ENCODE measurements at places on chromosomes 3 and 15. TPM values are rescaled to one million over a fixed set of nuclear protein-coding genes. Genes with fewer than 3 reads are reported as not detected.

The KLF15 gene
- 0.14 TPM for total RNA-seq

The SYNM gene
- 0.55 TPM for total RNA-seq

The C3orf80 gene
- 0.25 TPM for total RNA-seq

The GXYLT2 gene
- 0.05 TPM for total RNA-seq

The WDR93 gene
- total RNA-seq: not detected

The HIGD2B gene
- total RNA-seq: 0.16 TPM

The ACSBG1 gene
- 0.64 TPM for total RNA-seq

GRCh38 chr3:141115789-141116541 lies 64.8 kb downstream of the SPSB4 start:
- H3K4me3 ChIP-seq: no peak overlapping the region
- peaks cover 20% of the 10 kb centered on the region for H3K27me3 ChIP-seq
- no peak overlapping the region for H3K27ac ChIP-seq

DNA sequence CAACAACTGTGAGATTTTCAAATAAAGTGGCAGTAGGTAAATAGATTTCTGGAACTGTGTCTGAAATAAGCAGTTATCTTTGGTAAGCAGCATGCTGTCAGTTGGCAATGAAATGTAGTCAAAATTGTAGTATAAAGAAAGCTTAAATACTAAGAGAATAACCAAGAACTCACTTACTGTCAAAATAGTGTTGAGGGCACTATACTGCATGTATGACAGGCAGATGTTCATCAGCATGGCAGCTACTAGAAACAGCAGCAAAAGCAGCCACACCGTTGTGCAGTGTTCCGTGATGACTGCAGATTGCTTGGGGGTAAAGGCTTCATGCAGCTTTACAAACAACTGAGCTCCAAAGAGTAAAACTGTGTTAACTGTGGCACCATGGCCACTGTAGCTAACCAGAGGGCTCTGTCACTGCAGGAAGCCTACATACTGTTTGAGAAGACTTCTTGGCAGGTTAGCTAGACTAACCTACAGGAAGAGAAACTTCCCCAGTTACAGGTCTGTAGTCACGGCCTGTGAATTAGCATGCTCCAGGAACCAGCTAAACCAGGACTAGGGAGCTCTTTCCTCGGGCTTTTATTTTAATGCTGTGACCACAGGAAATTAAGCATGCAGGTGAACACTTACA lies 459.7 kb downstream of the TBL1XR1 start:
- no peak for DNase-seq
- no peak overlapping the region for H3K27ac ChIP-seq
- H3K4me1 ChIP-seq: no peaks in the 10 kb centered on the region
- H3K36me3 ChIP-seq: no peaks in the 10 kb centered on the region

GRCh38 chr3:81485444-81485865 lies 276.0 kb downstream of the GBE1 start:
- DNase-seq: no peak
- H3K27ac ChIP-seq: no peak overlapping the region
- H3K4me1 ChIP-seq: no peaks in the 10 kb centered on the region
- no peaks in the 10 kb centered on the region for H3K36me3 ChIP-seq
- no peak overlapping the region for H3K4me3 ChIP-seq
- no peaks in the 10 kb centered on the region for H3K27me3 ChIP-seq

GRCh38 chr15:35397027-35397426 lies 148.9 kb downstream of the DPH6 start:
- H3K36me3 ChIP-seq: no peaks in the 10 kb centered on the region
- no peak for DNase-seq
- no peak overlapping the region for H3K4me3 ChIP-seq
- H3K27ac ChIP-seq: no peak overlapping the region

DNA sequence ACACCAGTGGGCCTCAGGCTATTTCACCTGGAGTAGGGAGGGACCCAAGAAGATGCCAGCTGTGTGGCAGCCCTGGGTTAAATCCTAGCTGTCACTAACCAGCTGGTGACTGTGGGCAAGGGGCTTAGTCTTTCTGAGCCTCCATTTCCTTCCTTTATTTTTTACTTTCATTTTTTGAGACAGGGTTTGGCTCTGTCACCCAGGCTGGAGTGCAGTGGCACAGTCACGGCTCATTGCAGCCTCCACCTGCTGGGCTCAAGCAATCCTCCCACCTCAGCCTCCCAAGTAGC lies 108.0 kb upstream of the SMAD3 start:
- DNase-seq: no peak
- no peaks in the 10 kb centered on the region for H3K36me3 ChIP-seq
- H3K27ac ChIP-seq: no peak overlapping the region
- peaks cover 8% of the 10 kb centered on the region for H3K4me1 ChIP-seq

- no peak for DNase-seq
- H3K4me1 ChIP-seq: peaks cover 3% of the 10 kb centered on the region
- no peak overlapping the region for H3K27ac ChIP-seq
- no peaks in the 10 kb centered on the region for H3K27me3 ChIP-seq
- H3K4me3 ChIP-seq: no peak overlapping the region
- H3K36me3 ChIP-seq: no peaks in the 10 kb centered on the region
Measured at GRCh38 chr15:73934281-73934680, 8.0 kb downstream of the LOXL1 start.

- DNase-seq: no peak
- no peak overlapping the region for H3K27ac ChIP-seq
- no peaks in the 10 kb centered on the region for H3K36me3 ChIP-seq
Measured at GRCh38 chr3:127790882-127791183, 31.5 kb downstream of the MGLL start.

DNA sequence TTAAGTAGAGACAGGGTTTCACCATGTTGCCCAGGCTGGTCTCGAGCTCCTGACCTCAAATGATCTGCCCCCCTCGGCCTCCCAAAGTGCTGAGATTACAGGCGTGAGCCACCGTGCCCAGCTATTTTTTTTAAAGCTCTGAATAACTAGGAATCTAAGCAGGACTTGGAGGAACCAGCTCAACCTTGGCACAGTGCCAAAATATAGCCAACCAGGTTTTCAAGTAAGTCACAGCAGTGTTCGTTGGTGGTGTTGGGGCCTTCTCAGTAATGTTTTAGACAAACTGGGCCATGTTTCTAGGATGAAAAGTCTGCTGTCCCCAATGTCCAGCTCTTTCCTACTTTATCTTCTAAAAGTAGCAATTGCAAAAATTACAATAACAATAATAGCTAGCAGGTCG lies 6.4 kb upstream of the ADAM10 start:
- no peak overlapping the region for H3K27ac ChIP-seq
- no peak overlapping the region for H3K4me3 ChIP-seq
- DNase-seq: no peak
- H3K4me1 ChIP-seq: peaks cover 16% of the 10 kb centered on the region
- H3K27me3 ChIP-seq: no peaks in the 10 kb centered on the region

- DNase-seq: no peak
- no peaks in the 10 kb centered on the region for H3K36me3 ChIP-seq
- H3K27ac ChIP-seq: no peak overlapping the region
- peaks cover 14% of the 10 kb centered on the region for H3K27me3 ChIP-seq
- H3K4me1 ChIP-seq: no peaks in the 10 kb centered on the region
Measured at GRCh38 chr15:83960192-83960829, 275.3 kb upstream of the GOLGA6L4 start.

DNA sequence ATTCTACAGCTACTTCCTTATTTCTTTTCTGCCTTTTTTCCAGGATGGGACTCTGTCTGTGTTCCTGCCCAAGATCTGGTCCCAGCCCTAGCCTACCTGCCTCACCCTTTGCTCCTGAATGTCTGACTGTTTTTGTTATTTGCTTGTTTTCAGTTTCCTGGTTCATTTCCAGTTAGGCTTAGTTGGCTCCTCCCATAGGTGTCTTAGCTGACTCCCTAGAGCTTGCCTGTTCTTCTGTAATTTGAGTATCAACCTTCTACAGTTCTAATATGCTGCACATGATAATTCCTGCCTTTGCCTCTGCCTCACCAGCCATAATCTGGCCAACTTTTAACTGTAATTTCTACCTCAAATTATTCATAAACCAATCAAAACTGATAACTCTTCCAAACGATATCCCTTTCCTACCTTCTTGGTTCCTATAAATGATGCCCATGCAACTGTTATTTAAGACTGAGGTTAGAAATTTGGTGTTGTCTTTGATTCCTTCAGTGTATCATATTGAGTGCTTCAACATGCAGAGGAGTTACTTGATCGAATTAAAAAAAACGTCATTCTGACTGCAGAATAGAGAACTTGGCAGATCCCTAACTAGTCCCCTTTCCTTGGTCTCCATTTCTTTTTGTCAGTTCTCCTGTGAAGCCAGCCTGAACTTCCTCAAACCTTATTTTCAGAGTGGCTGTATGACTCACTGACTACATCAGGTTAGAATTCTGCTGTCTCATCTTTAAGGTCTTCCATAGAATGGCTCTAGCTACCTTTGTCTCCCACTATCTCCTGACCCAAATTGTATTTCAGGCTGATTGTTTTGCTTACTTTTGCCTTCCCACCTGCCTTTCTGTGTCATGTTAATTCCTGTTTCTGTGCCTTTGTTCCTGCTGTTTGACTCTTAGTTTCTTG lies 8.4 kb downstream of the GOLM2 start:
- H3K27me3 ChIP-seq: no peaks in the 10 kb centered on the region
- no peak overlapping the region for H3K4me3 ChIP-seq
- no peak for DNase-seq

DNA sequence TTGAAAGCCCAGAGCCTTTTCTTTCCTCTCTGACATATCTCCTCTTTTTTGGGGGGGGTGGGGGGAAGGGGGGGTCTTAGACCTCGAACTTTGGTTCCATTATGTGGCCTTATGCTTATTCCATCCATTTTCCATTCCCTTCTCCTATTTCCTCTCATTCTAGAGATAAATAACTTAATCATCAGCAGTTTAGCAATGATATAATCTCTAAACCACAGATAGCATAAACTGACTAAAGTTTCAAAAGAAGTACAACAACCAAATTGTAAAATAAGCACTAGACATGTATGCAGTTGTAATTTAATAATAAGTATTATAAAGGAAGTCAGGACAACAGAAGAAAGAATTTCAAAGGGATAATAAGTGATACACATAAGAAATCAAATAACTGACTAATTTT lies 64.5 kb downstream of the AQR start:
- DNase-seq: no peak
- no peak overlapping the region for H3K4me3 ChIP-seq
- H3K36me3 ChIP-seq: peaks cover 53% of the 10 kb centered on the region
- H3K4me1 ChIP-seq: no peaks in the 10 kb centered on the region

- H3K27ac ChIP-seq: no peak overlapping the region
- H3K4me1 ChIP-seq: no peaks in the 10 kb centered on the region
- H3K27me3 ChIP-seq: no peaks in the 10 kb centered on the region
- H3K36me3 ChIP-seq: peaks cover under 1% of the 10 kb centered on the region
- no peak overlapping the region for H3K4me3 ChIP-seq
Measured at GRCh38 chr3:101619734-101620133, 45.8 kb downstream of the PCNP start.

DNA sequence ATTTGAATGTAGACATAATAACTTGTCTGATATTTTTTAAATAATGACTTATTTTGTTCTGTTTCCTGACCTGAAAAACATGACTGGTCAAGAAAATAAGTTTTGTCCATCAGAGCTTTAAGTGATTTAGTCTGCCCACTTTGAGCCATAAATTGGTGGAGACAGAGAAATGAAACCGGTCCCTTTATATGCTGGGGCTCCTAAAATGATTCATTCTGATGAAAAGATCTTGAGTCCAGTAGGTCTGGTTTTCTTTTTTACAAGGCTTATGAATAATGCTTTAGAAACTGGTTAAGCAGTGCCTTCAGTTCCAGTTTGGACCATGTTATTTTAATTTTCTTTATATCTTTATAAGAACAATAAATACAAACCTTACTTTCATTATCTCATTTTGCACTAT lies 293.2 kb downstream of the DIPK2A start:
- H3K27ac ChIP-seq: no peak overlapping the region
- H3K4me1 ChIP-seq: no peaks in the 10 kb centered on the region
- no peaks in the 10 kb centered on the region for H3K36me3 ChIP-seq
- no peak for DNase-seq

- no peak for DNase-seq
- no peak overlapping the region for H3K4me3 ChIP-seq
- no peaks in the 10 kb centered on the region for H3K4me1 ChIP-seq
- H3K27me3 ChIP-seq: peaks cover 9% of the 10 kb centered on the region
Measured at GRCh38 chr3:146594843-146595482, 10.2 kb downstream of the PLSCR5 start.

GRCh38 chr15:38512901-38513300 lies 51.7 kb downstream of the RASGRP1 start:
- peaks cover 87% of the 10 kb centered on the region for H3K36me3 ChIP-seq
- H3K4me1 ChIP-seq: peaks cover 38% of the 10 kb centered on the region
- no peak for DNase-seq

DNA sequence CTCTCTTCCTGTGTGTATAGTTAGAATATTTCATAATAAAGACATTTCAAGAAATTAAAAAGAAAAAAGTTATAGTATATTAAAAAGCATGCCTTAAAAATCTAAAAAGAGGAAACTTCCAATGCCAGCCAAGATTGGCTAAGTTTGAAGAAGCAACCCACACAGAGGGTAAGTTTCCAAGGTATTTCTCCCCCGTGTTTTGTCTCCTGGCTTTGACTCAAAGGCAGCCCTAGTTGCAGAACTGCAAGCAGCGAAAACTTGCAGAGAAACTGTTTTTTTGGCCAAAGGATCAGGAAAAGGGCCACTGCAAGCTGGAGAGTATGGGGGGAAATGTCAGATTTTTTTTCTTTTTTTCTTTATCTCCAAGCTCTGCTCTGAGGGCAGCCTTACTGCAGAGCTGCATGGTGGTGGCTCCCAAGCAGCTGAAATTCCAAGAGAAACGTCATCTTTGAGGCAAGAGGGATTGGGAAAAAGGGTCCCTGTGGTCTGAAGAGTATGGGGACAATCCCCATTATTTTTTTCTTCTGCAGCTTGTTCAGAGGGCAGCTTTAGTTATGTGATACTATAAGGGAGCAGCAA lies 23.0 kb downstream of the HACL1 start:
- H3K36me3 ChIP-seq: peaks cover 30% of the 10 kb centered on the region
- peaks cover 4% of the 10 kb centered on the region for H3K4me1 ChIP-seq
- no peak for DNase-seq
- H3K27ac ChIP-seq: no peak overlapping the region
- no peak overlapping the region for H3K4me3 ChIP-seq
- H3K27me3 ChIP-seq: no peaks in the 10 kb centered on the region

GRCh38 chr3:63349583-63350573 lies 71.8 kb downstream of the SYNPR start:
- no peak overlapping the region for H3K27ac ChIP-seq
- no peaks in the 10 kb centered on the region for H3K4me1 ChIP-seq
- peaks cover 11% of the 10 kb centered on the region for H3K27me3 ChIP-seq
- no peaks in the 10 kb centered on the region for H3K36me3 ChIP-seq
- no peak for DNase-seq

GRCh38 chr3:182244222-182244971 lies 532.7 kb downstream of the SOX2 start:
- no peaks in the 10 kb centered on the region for H3K36me3 ChIP-seq
- H3K4me3 ChIP-seq: no peak overlapping the region
- H3K27ac ChIP-seq: no peak overlapping the region
- no peaks in the 10 kb centered on the region for H3K4me1 ChIP-seq

DNA sequence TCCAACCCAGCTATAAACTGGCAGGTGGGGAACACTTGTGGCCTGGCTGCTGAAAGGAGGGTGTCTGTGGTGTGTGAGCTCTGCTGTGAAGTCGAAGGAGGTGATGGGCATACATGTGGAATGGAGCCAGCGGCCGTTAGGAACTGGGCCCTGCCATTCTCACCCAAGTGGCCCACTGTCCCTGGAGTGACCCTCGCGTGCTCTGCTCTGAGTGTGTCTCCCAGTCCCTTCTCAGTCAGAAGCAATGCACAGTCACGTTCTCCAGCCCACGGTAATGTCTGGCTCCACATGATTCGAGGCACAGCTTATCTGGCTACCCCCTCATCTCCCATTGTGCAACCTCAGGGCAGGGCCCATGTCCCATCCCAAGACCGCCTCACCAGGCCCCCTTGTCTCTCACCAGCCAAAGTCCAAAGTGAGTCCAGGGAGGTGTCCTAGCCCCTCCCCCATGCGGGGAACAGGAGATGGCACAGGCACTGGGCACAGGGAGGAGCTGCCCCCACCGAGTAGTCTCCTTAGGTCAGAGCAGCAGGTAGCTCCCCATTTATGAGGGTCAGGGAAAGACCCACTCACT lies 62.9 kb downstream of the ZNF445 start:
- H3K4me3 ChIP-seq: no peak overlapping the region
- H3K36me3 ChIP-seq: no peaks in the 10 kb centered on the region
- DNase-seq: no peak
